DMS79 treated with DMSO at 0.1 percent for 48 hours (cell line): ENCODE measurements at places on chromosomes 3 and 15.

DNA sequence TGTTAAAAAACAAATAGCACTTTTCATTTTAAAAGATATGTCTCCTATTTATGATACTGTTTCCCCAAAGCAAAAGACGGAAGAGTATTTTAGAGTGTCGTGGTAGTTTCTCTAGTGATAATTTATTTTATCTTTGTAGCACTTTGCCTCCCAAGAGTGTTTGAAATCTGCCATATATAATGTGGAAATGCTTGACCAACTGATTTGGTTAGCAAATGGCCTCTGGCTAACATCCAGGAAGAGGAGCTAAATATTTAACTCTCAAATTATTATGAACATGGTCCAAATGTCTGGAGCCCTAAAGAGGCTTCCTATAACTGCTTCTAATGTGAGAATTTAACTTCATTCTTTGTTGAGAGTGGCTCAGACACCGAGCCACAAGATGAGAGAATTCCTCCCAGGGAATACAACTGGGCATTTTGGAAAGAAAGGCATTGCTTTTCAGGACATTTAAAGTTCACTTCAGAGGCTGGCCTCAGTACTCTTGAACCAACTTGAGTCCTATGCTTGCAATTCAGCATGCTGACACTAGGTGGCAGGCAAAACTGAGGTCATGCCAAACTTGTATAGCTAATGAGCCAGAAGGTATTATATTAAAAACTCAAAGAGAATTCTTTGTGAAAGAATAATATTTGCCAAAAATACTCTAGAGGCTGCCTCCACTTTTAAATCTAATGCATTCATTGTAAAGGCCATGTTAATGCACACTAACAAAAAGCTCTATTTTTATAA is 104.5 kb downstream of the RARB start:
- no peak for DNase-seq

GRCh38 chr3:47394140-47394870 is 13.5 kb downstream of the PTPN23 start:
- no peak for DNase-seq

DNA sequence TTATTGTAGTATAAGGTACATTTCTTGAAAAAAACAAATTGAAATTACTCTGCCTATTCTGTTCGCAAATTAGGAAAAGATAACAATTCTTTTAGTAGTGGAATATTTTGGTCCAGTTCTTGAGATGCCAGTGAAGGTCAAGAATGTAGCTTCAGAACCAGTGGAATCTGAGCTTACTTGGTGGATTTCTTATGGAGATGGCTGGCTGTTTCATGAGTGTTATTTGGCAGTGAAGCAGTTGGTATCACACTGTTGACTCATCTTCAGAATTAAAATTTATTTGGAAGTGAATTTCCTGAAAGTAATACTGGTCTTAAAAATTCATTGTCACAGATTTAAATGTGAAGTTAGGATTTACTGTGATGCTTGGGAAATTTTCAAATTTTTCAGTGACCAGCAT is 19.1 kb downstream of the RNF13 start:
- DNase-seq = no peak

GRCh38 chr3:197040658-197041057 is 11.0 kb upstream of the MELTF start:
- no peak for DNase-seq

GRCh38 chr3:23865595-23866396 is 51.0 kb downstream of the NKIRAS1 start:
- no peak for DNase-seq

GRCh38 chr3:194178669-194179068 is 42.7 kb downstream of the HES1 start:
- DNase-seq = no peak

DNA sequence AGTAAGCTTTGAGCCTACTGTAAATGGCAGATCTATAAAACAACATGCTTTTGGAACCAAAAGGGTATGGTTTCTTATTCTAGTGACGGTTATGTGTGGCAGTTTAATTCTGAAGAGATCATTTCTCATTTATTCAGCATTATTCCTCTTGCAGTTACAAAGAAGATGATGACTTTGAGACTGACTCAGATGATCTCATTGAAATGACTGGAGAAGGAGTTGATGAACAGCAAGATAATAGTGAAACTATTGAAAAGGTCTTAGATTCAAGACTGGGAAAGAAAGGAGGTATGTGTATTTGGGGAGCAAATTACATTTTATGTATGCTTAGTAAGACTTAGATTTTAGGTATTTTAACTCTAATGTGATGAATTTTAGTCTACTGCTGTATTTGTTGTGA is 41.5 kb downstream of the CHD2 start:
- DNase-seq = no peak

GRCh38 chr3:146838221-146838620 is 233.1 kb upstream of the PLSCR5 start:
- no peak for DNase-seq

DNA sequence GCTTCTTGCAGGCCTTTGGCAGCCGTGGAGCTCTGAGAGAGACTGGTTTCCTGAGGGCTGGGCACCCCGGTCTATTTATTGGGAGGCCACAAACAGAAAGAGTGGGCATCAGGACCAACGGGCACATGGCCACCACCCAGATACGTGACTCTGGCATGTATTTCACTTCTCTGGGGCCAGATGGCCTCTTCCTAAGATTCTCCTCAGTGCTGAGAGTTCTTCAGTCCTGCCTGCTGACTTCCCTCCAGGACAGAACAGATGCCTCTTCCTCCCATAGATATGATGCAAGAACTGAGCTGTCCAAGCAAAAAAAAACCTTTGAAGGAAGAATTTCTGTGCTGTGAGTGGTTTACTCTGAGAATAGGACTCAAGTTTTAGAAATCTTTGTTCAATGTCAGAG is 107.7 kb downstream of the IGF2BP2 start:
- no peak for DNase-seq

GRCh38 chr3:8206971-8207617 is 294.5 kb upstream of the LMCD1 start:
- DNase-seq = no peak
